ENCODE measurements at places on chromosomes 7 and 10.

GRCh38 chr10:126171555-126171954, 216.7 kb downstream of the ADAM12 start:
- DNase-seq, result no peak

- DNase-seq, result no peak
These were observed 12.7 kb downstream of the YWHAG start for GRCh38 chr7:76346097-76346496.

GRCh38 chr7:95375591-95376257, 20.5 kb downstream of the PON3 start:
- no peak for DNase-seq

GRCh38 chr10:130686689-130687300, 550.6 kb downstream of the GLRX3 start:
- no peak for DNase-seq

DNA sequence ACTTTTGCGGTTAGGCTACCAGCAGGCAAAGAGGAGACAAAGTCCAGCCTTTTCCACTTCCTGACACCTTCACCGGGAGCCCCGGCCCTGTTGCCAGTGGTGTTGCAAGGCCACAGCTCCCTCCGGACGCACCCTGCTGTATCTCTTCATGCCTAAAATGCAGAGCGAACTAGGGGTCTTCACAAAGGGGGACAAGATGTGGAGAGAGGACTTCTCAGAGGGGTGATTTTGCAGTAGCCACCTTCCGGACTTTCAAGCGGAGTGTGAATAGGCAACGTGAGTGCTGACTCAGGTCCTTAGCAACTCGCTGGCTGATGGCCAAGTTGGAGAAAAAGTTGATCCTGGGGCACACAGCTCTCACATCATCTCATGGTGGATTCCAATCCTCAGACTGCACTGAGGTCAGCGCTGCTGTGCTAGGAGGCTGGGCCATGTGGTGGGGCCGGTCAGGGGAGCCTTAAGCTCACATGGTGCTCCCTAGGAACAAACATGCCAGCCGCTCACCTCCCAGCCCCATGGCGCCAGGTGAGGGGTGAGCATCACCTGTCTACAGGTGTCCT, 166.3 kb downstream of the LCOR start:
- no peak for DNase-seq

GRCh38 chr7:26842897-26843296, 21.5 kb downstream of the SKAP2 start:
- no peak for DNase-seq

- DNase-seq, result no peak
These were observed 8.9 kb downstream of the FBXL13 start for GRCh38 chr7:103065667-103066066.

- DNase-seq, result no peak
These were observed 140.4 kb upstream of the GDF10 start for GRCh38 chr10:47159361-47160260.

- peak; percentile 12 for DNase-seq
These were observed 1.6 kb downstream of the NCOA4 start for GRCh38 chr10:46028584-46029460.

DNA sequence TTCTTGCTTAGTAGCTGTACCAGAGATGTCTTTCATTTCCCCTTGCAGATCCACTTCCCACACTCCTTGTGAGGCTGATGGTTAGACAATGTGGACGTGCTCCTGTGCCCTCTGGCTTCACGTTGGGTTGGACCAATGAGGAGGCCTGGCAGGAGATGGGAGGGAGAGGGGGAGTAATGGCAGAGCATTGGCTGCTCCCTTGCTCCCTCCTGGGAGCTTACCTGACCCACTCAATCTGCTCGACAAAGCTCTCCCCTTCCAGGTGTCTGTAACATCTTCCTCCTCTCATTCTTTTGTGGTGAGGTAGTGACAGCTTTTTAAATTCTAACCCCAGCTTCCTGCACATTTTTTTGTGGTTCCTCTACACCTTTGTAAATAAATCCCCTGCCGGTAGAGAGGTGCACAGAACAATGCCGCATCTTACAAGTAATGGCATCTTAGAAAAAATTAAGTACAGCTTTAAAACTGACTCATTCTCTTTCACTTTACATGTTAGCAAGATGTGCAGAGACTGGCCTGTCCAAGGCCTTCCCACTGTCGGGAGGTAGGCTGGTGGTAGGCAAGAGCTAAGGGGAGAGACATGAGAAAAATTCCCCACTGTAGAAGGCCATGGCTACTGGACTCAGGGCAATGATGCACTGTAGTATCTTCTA, 134.3 kb downstream of the HTR7 start:
- DNase-seq, result no peak

- DNase-seq, result no peak
These were observed 18.3 kb downstream of the MDFIC start for GRCh38 chr7:114940220-114940619.

DNA sequence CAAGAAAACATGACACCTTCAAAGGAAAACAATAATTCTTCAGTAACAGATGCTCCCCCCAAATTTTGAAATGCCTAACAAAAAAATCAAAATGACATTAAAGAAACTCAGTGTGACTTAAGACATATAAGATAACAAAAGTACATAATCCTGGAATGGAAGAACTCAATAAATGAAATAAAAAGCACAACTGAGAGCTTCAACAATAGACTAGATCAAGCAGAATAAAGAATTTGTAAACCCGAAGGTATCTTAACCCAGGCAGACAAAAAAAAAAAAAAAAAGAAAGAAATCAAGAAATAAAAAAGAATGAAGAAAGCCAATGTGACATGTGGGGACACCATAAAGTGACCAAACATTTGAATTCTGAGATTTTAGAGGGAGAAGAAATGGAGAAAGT, 27.7 kb upstream of the LRRD1 start:
- DNase-seq, result no peak

DNA sequence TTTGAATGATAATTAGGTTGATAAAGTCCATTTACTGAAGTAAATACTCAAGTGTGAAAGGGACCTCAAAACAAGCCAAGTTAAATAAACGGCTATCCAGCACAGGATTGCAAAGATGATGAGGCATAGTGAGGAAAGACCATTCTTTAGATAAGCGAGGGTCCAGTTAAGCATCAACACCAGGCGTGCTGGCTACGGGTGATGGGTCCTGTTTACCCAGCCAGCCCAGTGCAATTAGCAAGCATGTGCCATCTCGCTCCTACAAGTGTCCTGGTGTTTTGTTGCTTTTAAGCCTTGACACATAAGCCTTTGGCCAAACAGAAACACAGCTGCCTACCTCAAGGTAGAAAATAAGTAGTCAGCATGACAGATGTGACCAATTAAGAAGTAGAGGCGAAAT, 7.1 kb downstream of the NEBL start:
- peak; percentile 51 for DNase-seq

DNA sequence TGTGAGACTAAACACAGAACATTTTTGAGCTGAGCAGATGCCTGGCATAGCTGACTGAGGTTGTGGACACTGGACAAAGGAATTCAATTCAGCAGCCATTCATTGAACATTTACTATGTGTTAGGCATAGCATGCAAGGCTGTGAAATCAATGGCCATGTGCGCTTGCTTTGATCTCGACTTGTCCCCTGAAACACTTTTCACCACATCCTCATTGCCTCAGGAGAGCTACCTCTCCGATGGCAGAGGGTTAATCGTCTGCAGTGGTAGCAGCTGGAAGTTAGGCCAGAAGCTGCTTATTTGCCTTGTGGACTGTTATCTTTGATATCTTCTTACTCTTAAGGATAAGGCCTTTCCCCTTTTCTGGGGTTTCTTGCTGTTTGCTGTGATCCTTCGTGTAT, 297.8 kb downstream of the AUTS2 start:
- no peak for DNase-seq

DNA sequence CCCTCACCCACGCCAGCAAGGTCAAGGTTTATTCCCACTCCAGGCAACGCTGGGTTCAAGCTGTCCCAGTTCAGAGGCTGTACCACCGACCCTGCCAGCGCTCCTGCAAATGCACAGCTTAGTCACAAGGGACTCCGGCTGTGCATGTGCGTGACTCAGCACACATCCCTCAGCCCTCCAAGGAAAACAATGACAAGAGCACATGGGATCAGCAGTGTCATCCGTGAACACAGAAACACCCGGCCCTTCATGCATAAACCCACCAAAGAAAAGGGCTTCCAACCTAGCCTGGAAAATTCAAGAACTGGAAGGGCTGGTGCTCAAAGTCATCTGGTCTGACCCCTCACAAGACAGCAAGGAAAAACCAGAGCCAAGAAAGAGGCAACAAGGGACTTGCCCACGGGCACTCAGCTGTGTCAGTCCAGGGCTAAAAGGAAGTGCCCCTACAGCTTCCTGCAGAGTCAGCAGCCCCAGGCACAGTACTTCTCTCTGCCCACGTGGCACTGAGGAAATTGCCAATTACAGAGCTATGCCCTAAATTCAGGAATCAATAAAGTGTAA, 106.1 kb downstream of the KCNMA1 start:
- no peak for DNase-seq
